ENCODE measurements at places on chromosomes 16 and 17.

DNA sequence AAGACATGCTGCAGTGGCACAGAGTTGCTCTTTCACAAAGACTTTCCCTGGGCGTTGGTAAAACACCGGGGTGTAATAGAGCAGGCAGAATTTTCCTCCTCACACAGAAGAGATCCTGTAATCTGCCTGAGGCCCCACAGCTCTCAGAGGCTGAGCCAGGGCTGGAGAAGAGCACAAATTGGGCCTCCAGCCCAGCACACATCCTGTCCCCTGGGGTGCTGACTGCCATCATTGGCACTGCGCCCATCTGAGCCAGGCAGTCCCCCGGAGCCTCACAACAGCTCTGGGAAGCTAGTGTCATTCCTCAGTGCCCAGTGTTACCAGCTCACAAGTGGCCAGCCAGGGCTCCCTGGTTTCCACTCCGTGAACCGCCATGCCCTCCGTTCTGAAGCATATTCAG, 119.4 kb downstream of the SOCS1 start:
- DNase-seq: no peak

DNA sequence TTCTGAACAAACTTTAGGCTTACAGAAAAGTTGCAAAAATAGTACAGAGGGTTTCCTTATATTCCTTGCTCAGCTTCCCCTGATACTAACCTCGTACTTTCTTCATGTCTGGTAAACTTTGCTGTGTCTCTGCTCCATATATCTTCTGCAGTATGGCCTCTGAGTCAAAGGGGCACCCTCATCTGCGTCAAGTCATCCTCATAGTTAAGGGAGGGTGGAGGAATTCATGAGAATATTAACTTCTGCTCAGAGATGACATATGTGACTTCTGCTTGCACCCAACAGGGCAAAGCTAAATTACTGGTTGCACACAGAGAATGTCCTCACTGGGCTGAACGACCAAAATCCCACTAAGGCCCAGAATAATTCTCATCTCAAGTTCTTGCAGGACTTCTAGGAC, 4.3 kb upstream of the CCL7 start:
- DNase-seq: no peak

- DNase-seq: peak; percentile 32
Observed at GRCh38 chr16:56262148-56262547, 70.9 kb downstream of the GNAO1 start.

DNA sequence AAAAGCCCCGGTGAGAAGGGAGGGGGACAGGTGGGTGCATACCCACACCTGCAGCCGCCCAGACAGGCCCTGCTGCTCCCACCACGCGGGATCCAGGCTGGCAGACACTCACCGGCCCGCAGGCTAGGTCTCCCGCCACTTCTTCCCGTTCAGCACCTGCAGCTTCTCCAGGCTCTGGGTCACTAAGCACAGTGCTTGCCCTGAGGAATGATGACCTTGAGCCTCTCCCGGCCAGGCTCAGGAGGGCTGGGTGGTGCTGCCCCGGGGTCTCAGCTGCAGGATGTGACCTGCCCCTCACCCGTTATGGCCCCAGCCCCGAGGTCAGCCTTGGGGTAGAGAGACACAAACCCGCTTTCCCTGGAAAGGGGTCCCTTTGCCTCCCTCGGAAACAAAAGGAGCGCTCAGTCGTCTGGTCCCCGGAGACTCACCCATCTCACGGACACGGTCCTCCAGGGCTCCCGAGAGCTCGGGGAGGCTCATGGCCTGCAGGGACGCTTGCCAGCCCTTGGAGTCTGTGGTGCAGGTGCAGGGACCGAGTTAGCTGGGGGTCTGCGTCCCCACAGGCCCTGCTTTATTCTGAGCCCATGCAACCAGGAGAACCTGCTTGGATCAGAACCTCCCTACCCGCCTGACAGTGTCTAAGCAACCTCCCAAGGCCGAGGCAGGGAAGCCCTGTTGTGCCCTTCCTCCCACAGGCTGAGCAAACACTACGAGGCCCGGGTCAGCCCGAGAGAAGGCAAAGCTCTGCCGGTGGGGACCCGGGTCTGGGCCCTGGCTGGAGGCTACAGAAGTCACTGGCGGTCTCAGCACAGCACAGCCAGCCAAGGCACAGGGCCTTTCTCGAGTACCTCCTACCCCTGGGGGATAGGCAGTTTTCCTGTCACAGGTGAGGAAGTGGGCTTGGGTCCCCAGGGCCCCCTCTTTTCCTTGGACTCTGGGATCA, 3.8 kb downstream of the NUDT16L1 start:
- no peak for DNase-seq

DNA sequence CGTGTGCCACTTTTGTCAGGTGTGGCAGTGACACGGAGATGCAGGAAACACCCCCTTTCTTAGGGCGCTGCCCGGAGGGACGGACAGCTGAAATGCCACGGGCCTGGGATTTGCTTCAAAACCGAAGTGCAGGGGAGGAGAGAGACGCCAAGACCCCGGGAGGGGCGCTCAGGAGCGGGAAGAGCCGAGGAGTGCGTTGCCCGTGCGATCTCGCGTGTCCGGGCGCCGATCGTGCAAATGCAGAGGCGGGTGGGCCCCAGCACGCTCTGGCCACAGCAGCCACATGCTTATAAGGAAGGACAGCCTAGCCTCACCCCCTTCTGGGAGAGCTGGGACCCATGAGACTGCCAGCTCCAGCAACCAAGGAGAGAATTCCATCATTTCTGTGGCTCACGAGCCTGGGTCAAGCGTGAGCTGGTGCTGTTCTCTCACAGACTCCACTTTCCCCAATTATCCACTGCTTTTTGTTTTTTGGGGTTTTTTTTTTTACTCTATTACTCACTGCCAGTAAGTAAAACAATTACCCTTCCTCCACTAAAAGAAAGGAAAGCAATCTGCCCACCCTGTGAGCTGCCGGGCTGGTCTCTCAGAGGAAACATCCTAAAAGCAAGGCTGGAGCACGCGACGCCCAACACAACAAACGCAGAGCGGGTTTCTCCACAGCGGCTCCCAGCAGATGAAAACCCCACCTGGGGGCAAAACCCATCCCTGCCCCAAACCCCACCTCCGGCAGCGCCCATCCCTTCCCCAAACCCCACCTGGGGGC, 27.2 kb upstream of the C16orf95 start:
- no peak for DNase-seq

GRCh38 chr16:51416926-51417325, 265.9 kb upstream of the SALL1 start:
- DNase-seq: no peak

- peak; percentile 89 for DNase-seq
Observed at GRCh38 chr16:2927010-2927646, 15.4 kb downstream of the FLYWCH1 start.

Measured in CD8-positive, alpha-beta T cell (primary cell).